Right lobe of liver (tissue), 6 donors: ENCODE measurements at places on chromosomes 11 and 22. TPM values are rescaled to one million over a fixed set of nuclear protein-coding genes. Genes with fewer than 3 reads are reported as not detected.

GRK3 gene
- 4.2 TPM for total RNA-seq

C11orf21 gene
- total RNA-seq = 0.25 TPM

PGM2L1 gene
- total RNA-seq = 0.95 TPM

TUB gene
- 1.9 TPM for total RNA-seq

P2RX6 gene
- total RNA-seq = 0.12 TPM

ZNF215 gene
- total RNA-seq = 1.3 TPM
